Activated naive CD4-positive, alpha-beta T cell treated with anti-CD3 and anti-CD28 coated beads for 36 hours (primary cell): ENCODE measurements at places on chromosomes 2 and 18. TPM values are rescaled to one million over a fixed set of nuclear protein-coding genes. Genes with fewer than 3 reads are reported as not detected.

TUBA4B gene
- not detected for total RNA-seq

CHRNG gene
- total RNA-seq, result not detected

ASB18 gene
- not detected for total RNA-seq

SCN7A gene
- total RNA-seq, result not detected

SLC23A3 gene
- total RNA-seq, result 0.84 TPM

ANKRD44 gene
- total RNA-seq, result 87.8 TPM

DES gene
- not detected for total RNA-seq

- no peaks in the 10 kb centered on the region for H3K4me1 ChIP-seq
- no peak overlapping the region for H3K4me3 ChIP-seq
- no peak for DNase-seq
- peaks cover 14% of the 10 kb centered on the region for H3K36me3 ChIP-seq
These were observed 29.0 kb downstream of the PIGN start for GRCh38 chr18:62157843-62158242.

DNA sequence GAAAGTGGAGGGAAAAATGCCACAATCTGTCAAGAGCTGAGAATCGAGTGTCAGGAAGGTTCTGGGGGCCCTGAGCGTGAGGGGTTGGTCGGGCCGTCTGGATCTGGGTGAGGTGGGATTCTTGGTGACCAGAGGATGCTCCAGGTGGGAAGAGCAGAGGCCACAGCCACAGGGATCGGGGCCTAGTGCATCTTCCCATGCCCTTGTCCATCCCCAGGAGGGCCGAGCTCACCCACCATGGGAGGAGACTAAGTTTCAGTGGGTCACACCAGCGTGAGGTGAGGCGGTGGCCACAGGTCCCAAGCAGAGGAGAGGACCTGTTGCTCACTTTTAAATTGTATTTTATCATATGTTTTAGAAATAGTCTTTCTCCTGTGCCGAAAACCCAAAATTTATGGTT, 70.0 kb downstream of the TMEM18 start:
- H3K27ac ChIP-seq, result no peak overlapping the region
- no peaks in the 10 kb centered on the region for H3K36me3 ChIP-seq
- no peaks in the 10 kb centered on the region for H3K27me3 ChIP-seq
- no peak for DNase-seq

GRCh38 chr2:152513681-152514080, 178.7 kb downstream of the FMNL2 start:
- H3K36me3 ChIP-seq, result no peaks in the 10 kb centered on the region
- DNase-seq, result no peak

DNA sequence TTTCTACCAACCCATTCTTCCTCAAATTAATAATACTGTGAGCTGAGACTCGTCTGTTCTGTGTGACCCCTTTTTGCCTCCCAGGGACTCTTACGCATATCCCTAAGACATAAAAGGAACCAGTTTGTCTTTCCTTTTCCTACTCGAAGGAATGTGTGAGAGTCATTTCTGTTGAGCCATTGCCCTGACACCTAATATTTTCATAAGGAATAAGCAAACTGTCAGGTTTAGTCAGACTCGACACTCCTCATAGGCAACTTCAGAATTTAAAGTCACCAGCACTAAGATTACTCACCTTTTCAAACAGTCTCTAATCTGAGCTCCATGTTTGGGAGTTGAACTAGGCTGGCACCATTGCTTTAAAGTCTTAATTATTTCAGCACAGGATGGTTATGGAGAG, 305.5 kb downstream of the IKZF2 start:
- peaks cover 5% of the 10 kb centered on the region for H3K27me3 ChIP-seq
- H3K27ac ChIP-seq, result no peak overlapping the region
- no peak for DNase-seq
- H3K4me3 ChIP-seq, result no peak overlapping the region
- no peaks in the 10 kb centered on the region for H3K4me1 ChIP-seq

- DNase-seq, result no peak
- no peaks in the 10 kb centered on the region for H3K27me3 ChIP-seq
- H3K4me3 ChIP-seq, result no peak overlapping the region
- H3K36me3 ChIP-seq, result no peaks in the 10 kb centered on the region
These were observed 773.0 kb downstream of the CPS1 start for GRCh38 chr2:211329421-211329820.

DNA sequence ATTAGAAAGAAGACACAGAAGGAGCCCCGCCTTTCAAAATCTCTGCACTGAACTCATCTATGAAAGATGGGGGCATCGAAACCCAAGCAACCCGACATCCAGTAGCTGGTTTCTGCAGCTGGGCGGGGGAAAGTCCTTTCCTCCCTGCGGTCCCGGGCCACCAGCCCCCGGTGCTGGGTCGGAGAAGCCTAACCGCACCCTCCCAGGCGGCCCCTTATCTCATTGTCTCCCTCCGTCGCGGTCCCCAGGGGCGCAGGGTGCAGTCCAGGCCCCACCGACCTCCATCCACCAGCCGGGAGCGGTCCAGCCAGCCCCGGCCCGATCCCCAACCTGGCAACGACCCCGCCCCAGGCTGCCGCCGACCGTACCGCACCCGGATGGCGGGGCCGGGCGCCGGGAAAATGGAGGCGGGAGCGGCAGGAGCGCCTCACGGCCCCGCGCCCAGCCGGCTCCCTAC, 452 bp downstream of the RAPH1 start:
- H3K27me3 ChIP-seq, result peaks cover 6% of the 10 kb centered on the region
- peak overlapping the region; percentile 79 for H3K4me3 ChIP-seq
- no peak overlapping the region for H3K27ac ChIP-seq
- H3K4me1 ChIP-seq, result peaks cover 21% of the 10 kb centered on the region
- DNase-seq, result peak; percentile 49

DNA sequence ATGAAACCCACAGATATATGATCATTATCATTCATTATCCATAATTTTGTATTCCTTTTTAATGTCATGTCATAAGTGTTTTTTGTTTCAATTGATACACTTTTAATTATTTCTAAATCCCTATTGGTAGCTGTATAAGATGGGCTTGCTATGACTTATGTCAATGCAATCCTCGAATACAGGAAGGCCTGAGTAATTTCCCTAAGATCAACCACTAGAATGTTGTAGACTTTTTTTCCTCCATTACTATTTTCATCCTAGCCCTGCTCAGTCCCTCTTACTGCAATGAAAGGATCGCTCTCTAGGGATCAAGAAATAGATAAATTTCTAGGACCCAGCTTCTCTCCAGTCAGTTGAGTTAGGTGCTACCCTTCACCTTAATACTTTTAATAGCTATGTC, 186.3 kb downstream of the KCNE4 start:
- H3K27me3 ChIP-seq, result no peaks in the 10 kb centered on the region
- DNase-seq, result no peak
- no peak overlapping the region for H3K27ac ChIP-seq
- no peaks in the 10 kb centered on the region for H3K36me3 ChIP-seq

- H3K36me3 ChIP-seq, result no peaks in the 10 kb centered on the region
- H3K4me1 ChIP-seq, result no peaks in the 10 kb centered on the region
- no peak overlapping the region for H3K27ac ChIP-seq
- H3K27me3 ChIP-seq, result no peaks in the 10 kb centered on the region
These were observed 222.1 kb downstream of the ANKRD30B start for GRCh38 chr18:14970027-14970426.

DNA sequence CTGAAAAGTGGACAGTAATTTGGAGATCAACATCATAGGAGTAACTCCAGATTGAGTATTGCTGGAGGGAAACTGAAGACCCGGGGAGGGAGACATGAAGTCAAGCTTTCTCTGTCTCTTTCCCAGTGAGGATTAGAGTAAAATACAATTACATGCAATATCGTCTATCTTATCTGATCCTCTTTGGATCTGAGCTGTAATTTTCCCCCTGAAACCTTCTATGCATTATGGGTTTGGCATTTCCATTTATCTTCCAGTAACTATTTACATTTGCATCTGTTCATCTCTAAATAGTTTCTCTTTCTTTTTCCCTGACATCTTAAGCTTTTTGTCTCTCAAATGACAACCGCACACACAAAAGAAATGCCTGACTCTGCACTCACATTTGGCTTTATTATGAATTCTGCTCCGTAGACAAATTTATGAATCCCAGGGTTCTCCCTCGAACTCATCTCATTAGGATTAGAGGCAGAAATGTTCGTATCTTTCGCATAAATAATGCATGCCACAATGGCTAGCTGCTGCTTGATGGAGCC, 113.1 kb downstream of the SPP2 start:
- H3K27me3 ChIP-seq, result no peaks in the 10 kb centered on the region
- no peaks in the 10 kb centered on the region for H3K36me3 ChIP-seq
- H3K27ac ChIP-seq, result no peak overlapping the region
- peaks cover 18% of the 10 kb centered on the region for H3K4me1 ChIP-seq
- H3K4me3 ChIP-seq, result no peak overlapping the region

DNA sequence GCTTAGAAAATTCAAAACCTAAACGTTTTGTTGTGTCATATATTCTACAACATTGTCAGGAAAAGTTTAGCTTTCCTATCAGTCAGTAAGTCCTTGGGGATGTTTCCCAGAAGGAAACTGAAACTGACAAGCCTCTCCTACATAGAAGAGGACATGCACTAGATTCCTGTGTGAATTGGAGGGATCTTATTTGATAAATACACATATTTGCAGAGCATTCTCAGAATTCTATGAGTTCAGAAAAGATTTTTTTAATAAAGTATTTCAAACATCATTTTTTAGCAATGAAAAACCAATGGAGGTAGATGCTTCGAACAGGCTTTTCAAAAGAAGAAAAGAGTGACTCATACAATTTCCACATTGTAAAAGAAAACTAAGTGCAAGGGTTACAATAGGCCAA, 1706.7 kb downstream of the SUCLG1 start:
- no peaks in the 10 kb centered on the region for H3K4me1 ChIP-seq
- H3K4me3 ChIP-seq, result no peak overlapping the region
- no peak overlapping the region for H3K27ac ChIP-seq
- no peaks in the 10 kb centered on the region for H3K27me3 ChIP-seq
- no peaks in the 10 kb centered on the region for H3K36me3 ChIP-seq

- no peak overlapping the region for H3K4me3 ChIP-seq
- no peak overlapping the region for H3K27ac ChIP-seq
- H3K4me1 ChIP-seq, result no peaks in the 10 kb centered on the region
- peaks cover 42% of the 10 kb centered on the region for H3K27me3 ChIP-seq
- H3K36me3 ChIP-seq, result no peaks in the 10 kb centered on the region
These were observed 86.0 kb downstream of the VWA3B start for GRCh38 chr2:98172951-98173350.

- no peak overlapping the region for H3K27ac ChIP-seq
- H3K4me1 ChIP-seq, result no peaks in the 10 kb centered on the region
- H3K4me3 ChIP-seq, result no peak overlapping the region
These were observed 156.8 kb downstream of the L3MBTL4 start for GRCh38 chr18:6257950-6258349.

GRCh38 chr2:209189893-209190292, 234.0 kb upstream of the MAP2 start:
- no peaks in the 10 kb centered on the region for H3K36me3 ChIP-seq
- DNase-seq, result no peak
- no peak overlapping the region for H3K27ac ChIP-seq
- no peak overlapping the region for H3K4me3 ChIP-seq
- H3K4me1 ChIP-seq, result no peaks in the 10 kb centered on the region
- H3K27me3 ChIP-seq, result no peaks in the 10 kb centered on the region

- no peaks in the 10 kb centered on the region for H3K27me3 ChIP-seq
- peaks cover 6% of the 10 kb centered on the region for H3K36me3 ChIP-seq
- H3K4me1 ChIP-seq, result peaks cover 86% of the 10 kb centered on the region
- H3K27ac ChIP-seq, result no peak overlapping the region
- no peak for DNase-seq
These were observed 75.6 kb downstream of the ICOS start for GRCh38 chr2:204012072-204012653.

DNA sequence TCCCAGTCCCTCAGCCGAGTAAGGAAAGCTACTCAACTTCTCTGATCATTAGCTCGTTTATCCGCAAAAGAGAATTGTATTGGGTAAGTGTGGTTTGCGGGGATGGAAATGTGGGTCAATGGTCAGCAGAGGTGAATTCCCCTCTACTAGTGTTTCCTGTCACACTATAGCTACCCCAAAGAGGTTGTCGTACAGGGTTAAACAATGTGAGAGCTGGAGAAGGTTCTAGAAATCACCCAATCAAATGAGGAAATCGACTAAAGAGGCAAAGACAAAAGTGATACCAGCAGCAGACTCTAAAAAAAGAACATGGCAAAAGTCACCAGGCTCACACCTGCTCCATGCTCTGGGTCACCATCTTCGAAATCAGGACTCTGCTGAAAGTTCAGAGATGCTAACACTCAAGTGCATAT, 144.7 kb upstream of the ITGA4 start:
- peak overlapping the region; percentile 70 for H3K4me3 ChIP-seq
- peaks cover 53% of the 10 kb centered on the region for H3K4me1 ChIP-seq
- H3K36me3 ChIP-seq, result no peaks in the 10 kb centered on the region

DNA sequence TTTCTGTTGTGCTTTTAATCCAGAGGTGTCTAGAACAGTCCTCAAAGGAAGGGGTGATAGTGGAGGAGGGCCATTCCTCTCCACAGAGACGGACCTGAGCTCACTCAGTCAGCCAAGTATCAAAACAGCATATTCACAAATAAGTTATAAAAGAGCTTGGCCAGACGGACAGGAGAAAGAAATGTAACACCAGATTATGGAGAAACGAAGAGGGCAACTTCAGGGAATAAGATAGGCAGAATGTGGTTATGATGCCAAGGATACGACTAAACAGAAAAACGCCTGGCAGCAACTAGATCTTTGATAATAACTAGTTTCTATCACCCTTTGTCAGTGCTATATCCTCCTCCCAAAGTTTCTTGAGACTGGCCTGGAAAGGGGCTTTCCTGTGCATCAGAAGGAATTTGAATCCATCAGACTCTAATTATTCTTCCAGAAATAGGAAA, 42.5 kb downstream of the MAP4K3 start:
- peaks cover 4% of the 10 kb centered on the region for H3K36me3 ChIP-seq
- H3K27ac ChIP-seq, result no peak overlapping the region
- H3K27me3 ChIP-seq, result no peaks in the 10 kb centered on the region
- H3K4me1 ChIP-seq, result peaks cover 11% of the 10 kb centered on the region
- H3K4me3 ChIP-seq, result no peak overlapping the region

- DNase-seq, result no peak
- peaks cover 5% of the 10 kb centered on the region for H3K27me3 ChIP-seq
- H3K4me3 ChIP-seq, result no peak overlapping the region
- H3K4me1 ChIP-seq, result no peaks in the 10 kb centered on the region
These were observed 9.2 kb upstream of the PAIP2B start for GRCh38 chr2:71235930-71236587.
